ENCODE measurements at places on chromosomes 11 and 22. TPM values are rescaled to one million over a fixed set of nuclear protein-coding genes. Genes with fewer than 3 reads are reported as not detected.

Gene STT3A
- 236 TPM for total RNA-seq

Gene CD151
- total RNA-seq = 515 TPM

Gene SYT7
- 0.78 TPM for total RNA-seq

Gene STK33
- 3.4 TPM for total RNA-seq

Gene LIF
- 0.35 TPM for total RNA-seq

Gene ADORA2A
- 17.1 TPM for total RNA-seq

Gene GAS2L1
- 44.0 TPM for total RNA-seq

Measured in endothelial cell of umbilical vein (primary cell).